ENCODE measurements at places on chromosomes 5 and 9. TPM values are rescaled to one million over a fixed set of nuclear protein-coding genes. Genes with fewer than 3 reads are reported as not detected.

DNA sequence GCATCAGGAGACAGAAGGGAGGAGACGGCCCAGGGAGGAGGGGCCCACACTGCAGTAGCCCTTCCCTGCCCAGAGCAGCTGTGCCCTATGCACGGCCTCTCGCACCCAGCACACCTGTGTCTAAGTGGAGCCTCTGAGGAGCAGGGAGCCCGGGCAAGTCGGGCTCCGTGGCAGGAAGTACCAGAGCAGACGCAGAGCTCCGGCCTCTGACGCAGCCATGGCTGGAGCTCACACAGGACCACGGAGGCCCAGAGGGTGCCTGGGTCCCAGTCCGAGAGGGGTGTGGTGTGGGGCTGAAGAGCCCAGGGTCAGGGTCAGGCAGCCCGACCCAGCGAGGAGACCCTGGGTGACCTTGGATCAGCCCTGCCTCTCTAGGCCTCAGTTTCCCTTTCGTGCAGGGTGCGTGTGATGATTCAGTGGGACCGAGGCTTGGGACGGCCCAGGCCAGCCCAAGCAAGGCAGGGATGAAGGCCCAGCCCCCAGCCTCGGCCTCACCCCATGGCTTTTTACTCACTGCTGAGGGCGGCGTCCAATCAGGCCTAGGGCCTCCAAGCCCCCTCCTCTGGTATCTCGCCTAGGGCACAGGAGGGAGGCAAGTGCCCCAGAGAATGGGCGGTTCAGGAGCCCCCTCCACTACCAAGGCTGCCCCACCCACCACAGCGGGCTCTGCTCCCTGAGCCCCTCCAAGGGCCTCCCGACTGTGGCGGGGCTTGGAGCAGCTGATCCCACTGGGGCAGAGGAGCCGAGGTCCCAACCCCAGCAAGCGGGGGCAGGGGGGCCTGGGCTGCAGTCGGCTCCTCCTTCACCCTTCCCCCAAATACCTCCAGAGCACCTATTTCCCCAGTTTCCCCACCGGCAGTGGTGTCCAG lies 4.3 kb upstream of the AGPAT2 start:
- DNase-seq: no peak

DNA sequence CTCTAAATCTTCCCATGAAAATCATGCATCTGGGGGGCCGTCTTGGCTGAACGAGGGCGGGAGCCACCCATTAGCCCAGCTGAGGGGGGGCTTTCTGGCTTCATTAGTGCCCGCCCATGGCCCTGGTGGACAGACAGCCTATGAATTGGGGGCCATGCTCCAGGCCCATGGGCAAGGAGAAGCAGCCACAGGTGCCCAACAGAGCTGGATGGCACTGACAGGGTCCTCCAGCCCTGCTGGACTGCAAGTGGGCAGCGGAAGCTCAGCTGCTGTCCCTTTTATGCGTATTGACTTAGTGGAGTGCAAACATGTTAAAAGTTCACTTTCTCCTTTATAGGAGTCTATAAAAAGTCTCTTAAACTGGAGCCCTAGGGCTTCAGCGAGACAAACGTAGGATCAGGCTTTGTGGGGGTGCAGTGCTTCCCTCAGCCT lies 75.3 kb downstream of the MACROH2A1 start:
- no peak for DNase-seq

Gene DBH
- not detected for total RNA-seq

DNA sequence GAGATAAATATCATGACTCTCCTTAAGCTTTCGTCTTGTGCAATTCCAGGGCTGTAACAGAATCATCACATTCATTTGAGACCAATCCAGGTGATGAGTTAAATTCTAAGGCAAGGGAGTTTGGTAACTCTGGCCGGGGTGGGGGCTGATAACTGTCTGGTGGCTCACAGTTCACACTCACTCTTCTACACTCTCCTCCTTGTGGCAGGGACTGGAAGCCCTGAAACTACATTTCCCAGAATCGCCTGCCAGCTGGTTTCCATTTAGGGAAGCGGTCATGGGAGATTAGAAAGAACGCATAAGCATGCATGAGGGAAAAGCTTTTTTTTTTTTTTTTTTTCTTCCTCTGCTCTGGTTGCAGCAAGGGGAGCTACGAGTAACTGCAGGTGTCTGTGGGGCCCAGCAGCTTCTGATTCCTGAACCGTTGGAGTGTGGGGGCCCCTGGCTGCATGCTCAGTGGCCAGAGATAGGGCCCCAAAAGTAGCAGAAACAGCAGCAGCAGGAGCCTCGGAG lies 154.8 kb upstream of the TBC1D2 start:
- no peak for DNase-seq

- no peak for DNase-seq
Observed at GRCh38 chr5:66144834-66145390, 812 bp downstream of the SREK1 start.

GRCh38 chr5:44486591-44486990 lies 97.4 kb upstream of the FGF10 start:
- DNase-seq: no peak
